ENCODE measurements at places on chromosomes 4 and X. TPM values are rescaled to one million over a fixed set of nuclear protein-coding genes. Genes with fewer than 3 reads are reported as not detected.

DNA sequence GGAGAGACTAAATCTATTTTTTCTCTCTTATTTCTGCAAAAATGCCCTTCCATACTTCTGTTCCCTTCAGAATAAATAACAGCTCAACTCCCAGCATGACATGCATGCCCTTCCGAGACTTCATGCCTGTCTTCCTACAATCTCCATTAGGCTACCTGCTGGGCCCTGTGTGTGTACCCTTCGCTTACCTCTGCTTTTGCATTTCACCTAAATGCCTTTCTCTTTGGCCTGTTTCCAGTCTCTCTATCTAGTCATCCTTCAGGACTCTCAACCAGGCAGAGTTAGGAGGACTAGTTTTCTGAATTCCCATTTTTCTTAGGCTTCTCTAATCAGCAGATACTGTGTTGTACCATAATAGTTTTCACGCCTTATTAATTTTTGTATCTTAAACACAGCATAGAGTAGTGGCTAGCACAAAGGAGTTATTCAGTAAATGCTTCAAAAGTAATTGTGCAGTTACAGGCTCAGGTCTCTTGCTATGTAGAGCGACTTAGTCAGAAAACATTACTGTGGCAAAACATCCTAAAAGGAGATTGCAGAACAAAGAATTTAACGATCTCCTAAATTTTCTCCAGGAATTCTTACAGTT lies 20.5 kb downstream of the SEPTIN11 start:
- no peak for DNase-seq
- no peaks in the 10 kb centered on the region for H3K36me3 ChIP-seq
- H3K27ac ChIP-seq = no peak overlapping the region
- no peaks in the 10 kb centered on the region for H3K27me3 ChIP-seq
- no peak overlapping the region for H3K4me3 ChIP-seq

DNA sequence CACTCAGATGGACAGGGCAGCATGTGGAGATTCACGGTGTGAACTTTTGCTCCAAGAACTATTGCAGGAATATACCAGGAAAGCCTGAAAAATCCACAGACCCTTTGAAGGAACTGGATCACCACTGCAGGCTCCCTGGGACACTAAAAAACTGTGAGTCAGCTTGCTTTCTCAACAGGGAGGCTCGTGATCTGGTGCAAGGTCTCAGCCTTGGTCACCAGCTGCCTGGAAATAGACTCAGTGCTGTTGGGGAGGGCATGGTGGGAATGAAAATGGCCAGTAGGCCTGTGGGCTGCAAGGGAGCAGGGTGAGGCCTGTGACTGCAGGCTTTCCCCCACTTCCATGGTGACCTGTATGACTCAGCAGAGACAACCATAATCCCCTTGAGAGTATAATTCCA lies 426.4 kb upstream of the RPS6KA3 start:
- no peak overlapping the region for H3K4me3 ChIP-seq
- no peaks in the 10 kb centered on the region for H3K4me1 ChIP-seq
- no peaks in the 10 kb centered on the region for H3K27me3 ChIP-seq
- no peaks in the 10 kb centered on the region for H3K36me3 ChIP-seq

DNA sequence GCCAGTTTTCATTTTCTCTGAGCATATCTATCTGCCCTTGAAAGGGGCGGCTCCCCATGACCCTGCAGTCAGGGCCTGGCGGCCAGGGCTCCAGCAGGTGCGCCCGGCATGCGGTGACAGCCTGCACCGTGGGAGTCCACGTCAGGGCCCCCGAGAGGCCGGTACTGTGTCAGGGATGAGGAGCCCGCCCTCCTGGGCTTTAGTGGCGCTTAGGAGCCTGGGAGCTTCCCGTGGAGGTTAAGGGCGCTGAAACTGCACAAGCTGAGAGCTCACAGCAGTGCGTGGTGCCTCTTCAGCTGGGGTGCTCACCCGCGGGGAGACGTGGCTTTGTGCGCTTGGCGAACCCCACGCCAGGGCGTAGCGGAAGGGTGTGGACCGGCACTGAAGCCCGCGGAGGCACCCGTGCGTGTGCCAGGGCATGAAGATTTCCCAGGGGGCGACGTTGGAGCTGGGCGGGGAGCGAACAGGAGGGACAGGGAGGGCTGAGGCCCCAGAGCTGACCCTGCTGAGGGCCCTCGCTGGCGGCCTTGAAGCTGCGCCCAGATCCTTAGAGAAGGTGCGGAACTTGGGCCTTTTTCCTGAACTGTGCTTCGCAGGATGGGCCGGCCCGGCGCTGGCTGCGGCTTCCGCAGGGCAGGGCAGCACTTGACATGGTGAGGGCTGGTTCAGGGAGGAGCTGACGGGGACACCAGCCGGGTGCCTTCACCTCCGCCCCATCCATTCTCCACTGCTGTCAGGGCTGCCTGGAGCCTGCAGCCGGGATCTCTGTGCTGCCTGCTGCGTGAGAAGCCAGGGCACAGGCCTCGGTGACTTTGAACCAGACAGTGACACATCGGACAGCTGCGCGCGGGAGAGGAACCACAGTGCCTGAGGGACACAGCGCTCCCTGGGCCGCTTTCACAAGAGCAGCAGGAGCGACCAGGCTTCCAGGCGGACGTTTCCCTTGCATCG lies 32.9 kb downstream of the HTT-AS start:
- H3K36me3 ChIP-seq = no peaks in the 10 kb centered on the region
- H3K4me1 ChIP-seq = 0 out of 2 replicates have a peak, but pooled peaks cover 5% of the 10 kb centered on the region
- H3K27ac ChIP-seq = no peak overlapping the region
- no peaks in the 10 kb centered on the region for H3K27me3 ChIP-seq
- H3K4me3 ChIP-seq = peak overlapping the region; percentile 50
- DNase-seq = peak; percentile 74

GABRG1 gene
- not detected for total RNA-seq

Data from PC-9 (cell line).